ENCODE measurements at places on chromosomes 1 and 21.

DNA sequence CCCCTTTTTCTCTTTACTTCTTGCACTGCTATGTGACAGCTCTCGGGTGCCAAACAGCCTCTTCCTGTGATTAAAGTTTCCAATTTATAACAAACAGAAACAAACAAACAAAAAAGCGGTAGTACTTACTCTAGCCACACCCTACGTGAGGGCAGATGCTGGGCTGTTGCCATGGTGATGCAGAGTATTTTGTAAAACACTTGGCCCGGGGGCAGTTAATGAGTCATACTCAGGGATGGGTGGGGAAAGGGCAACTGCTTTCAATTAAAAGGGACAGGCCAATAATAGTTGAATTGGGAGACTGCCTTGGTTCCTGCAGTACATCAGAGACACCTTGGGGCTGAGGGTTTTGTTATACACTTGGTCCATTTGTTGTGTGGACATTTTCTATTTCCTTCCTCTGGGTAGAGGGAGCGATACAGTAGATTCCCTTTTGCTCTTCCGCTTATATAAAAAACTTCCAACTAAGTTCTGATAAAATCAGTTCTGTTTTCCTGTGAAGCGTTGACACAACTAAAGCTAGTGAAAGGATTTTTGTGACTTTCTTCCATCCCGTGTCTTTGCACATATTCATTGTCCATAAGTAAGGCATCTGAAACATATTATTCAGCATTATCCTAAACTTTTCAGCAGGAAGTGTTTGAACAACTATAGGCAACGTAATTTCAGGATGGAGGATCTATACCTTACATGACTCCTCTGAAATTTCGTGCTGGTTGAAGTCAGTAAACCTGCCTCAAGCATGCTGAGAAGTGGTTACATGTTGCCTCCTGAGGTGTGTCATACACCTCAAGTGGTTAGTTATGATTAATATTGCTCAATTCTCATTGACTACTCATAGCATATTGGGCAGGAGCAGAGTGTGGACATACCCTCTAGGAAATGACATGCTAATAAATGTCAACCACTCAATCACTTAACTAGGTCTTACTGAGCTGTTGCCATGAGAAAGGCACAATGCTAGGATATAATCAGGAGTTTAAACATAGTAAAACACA lies 36.7 kb upstream of the THEM4 start:
- DNase-seq: peak; percentile 90

DNA sequence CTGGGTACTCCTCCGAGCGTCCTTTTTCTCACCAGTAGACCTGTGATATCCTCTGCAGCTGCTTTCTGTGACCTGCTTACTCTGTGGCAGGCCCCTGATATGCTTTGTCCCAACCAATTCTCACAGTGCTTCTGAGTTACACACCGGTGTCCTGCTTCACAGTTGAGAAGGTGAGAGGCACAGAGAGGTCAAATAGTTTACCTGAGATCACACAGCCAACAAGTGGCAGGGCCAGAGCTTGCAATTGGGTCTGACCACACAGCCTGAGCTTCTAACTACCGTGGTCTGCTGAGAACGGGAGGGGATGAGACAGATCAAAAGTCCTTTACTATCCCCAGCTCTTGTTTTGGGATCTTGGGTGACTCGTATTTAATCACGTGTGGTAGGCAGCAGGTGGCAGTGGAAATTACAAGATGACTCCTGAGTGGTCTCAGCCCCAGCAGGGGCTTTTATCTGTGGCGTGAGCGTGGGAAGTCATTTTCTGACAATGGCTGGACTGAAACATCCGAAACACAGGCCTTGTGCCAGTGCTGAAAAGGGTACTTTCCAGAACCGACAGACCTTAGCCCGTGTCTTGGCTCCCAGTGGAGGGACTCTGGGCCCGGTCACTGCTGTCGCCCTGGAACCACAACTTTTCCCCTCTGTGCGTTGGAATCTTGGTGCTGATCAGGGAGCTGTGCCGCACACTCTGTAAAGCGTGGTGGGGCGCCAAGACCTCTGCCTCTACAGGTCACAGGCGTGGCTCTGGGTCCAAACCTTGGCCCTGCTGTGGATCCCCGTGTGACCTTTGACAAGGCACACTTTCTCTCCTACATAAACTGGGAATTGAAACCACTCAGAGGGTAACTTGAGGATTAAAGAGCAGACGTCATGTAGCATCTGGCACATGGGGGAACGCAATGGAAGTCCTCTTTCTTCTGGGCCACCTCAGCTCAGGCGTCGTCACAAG lies 11.9 kb downstream of the THEMIS2 start:
- no peak for DNase-seq

GRCh38 chr21:44558695-44559094 lies at the start of gene KRTAP10-3:
Gene KRTAP10-3, minus strand, starts transcription at chr21:44558795. Its CDS starts 80 bp downstream, at chr21:44558715.
- no peak for DNase-seq

DNA sequence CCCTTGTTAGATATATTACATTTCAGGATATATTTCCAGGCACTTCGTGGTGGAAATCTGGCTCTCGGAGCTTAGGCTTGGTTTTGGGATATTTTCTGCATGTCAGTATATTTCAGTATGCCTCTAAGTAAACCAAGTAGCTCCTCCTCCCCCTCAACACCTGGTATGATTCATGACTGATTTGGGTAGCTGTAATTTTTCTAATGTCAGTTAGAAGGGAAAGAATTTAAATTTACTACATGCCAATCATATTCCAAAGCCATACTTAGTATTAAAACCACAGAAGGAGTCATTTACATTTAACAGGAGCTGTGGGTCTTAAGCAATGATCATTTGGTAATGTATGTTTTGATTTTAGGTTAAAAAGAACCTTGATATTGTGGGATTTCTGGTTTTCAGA lies 40.6 kb downstream of the ST6GALNAC3 start:
- DNase-seq: no peak

- no peak for DNase-seq
These were observed 198.7 kb downstream of the NPHP4 start for GRCh38 chr1:5793516-5793915.

- DNase-seq: peak; percentile 60
These were observed 7.3 kb downstream of the F11R start for GRCh38 chr1:161013488-161014230.

GRCh38 chr1:84619383-84620102 lies 45.3 kb upstream of the CTBS start:
- no peak for DNase-seq

DNA sequence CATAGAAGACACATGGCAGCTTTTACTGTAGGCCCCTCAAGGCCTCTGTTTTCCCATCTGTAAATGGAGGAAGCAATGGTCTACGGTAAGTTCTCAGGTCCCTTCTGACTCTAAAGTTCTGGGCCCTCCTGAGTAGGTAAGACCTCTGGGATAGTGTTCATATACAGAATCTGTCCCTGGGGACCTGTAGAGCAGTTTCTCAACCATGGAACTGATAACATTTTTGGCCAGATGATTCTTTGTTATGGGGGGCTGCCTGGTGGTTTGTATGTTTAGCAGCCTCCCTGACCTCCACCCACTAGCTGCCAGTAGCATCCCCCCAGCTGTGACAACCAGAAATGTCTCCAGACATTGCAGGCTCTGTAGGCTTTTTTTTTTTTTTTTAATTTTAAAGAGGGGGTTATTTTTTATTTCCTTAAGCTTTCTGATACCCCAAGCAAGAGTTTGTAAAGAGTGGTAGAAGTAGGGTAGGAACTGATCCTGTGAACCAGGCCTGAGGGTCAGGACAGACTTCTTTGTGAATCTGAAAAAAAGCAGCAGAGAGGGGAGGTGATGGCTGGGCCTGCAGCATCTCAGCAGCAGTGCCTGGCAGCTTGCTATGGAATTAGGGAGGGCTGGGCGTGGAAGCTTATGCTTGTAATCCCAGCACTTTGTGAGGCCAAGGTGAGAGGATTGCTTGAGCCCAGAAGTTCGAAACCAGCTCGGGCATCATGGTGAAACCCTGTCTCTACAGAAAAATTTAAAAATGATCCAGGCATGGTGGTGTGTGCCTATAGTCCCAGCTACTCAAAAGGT lies 20.2 kb upstream of the TCEA3 start:
- no peak for DNase-seq

- no peak for DNase-seq
These were observed 3.1 kb downstream of the LAMB3 start for GRCh38 chr1:209648931-209649776.

GRCh38 chr1:119550381-119550780 lies 43.4 kb downstream of the HSD3B1 start:
- DNase-seq: no peak

GRCh38 chr1:172411791-172412338 lies 8.6 kb upstream of the C1orf105 start:
- DNase-seq: no peak

GRCh38 chr1:229844675-229845074 lies 218.6 kb downstream of the URB2 start:
- no peak for DNase-seq
